Renal cortex interstitium (tissue), 15 donors: ENCODE measurements at places on chromosomes 4 and X. TPM values are rescaled to one million over a fixed set of nuclear protein-coding genes. Genes with fewer than 3 reads are reported as not detected.
A peak's percentile ranks its signal among the peaks of the same experiment; 100 is the strongest.

DNA sequence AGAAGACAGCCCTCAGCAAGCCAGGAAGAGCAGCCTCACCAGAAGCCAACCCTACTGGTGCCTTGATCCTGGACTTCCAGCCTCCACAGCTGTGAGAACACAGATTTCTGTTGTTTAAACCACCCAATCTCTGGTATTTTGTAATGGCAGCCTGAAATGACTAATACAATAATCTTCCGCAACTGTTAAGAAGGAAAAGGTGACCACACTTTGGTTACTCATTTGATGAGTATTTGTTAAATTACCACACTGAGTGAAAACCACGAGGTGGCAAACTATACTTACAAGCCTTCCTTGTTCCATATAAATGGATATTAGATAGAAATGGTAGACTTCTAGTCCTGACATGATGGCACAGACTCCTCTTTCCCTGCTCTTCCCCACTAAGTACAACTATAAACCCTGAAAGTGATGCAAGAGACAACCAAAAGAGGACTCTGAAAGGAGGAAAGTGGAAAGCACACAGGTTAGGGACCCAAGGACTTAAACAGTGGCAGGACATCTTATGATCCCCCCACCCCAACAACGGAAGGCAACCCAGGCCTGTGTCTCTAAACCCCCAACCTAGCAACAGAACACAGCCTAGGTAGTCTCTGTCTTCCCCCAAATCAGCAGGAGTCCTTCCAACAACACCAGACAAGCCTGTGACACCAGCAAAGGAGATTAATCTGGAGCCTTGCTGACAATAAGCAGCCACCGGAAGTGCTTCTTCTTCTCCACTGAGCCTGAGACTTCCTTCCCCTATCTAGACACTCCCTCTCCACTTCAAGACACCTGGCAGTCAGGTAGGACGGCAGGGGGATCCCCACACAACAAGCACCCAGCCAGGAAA lies 12.3 kb downstream of the ZNF182 start:
- DNase-seq: no peak

GRCh38 chr4:151458148-151458547 lies 49.2 kb downstream of the FHIP1A start:
- DNase-seq: no peak

DNA sequence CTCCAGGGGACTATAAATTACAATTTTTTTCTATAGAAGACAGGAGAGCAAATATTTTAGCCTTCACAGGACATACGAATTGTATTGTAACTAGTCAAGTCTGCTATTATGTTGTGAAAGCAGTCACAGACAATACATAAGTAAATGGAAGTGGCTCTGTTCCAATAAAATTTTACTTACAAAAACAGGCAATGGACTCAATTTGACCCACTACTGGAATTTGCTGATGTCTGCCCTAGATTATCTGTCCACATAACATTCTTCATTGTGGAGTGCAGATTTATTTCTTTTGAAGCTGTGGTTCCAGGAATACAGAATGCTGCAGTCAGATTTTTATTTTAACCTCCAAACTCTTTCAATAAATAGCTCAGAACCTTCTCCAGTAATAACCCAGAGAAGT lies 330.3 kb downstream of the PPP4R3C start:
- peak; percentile 30 for DNase-seq

DNA sequence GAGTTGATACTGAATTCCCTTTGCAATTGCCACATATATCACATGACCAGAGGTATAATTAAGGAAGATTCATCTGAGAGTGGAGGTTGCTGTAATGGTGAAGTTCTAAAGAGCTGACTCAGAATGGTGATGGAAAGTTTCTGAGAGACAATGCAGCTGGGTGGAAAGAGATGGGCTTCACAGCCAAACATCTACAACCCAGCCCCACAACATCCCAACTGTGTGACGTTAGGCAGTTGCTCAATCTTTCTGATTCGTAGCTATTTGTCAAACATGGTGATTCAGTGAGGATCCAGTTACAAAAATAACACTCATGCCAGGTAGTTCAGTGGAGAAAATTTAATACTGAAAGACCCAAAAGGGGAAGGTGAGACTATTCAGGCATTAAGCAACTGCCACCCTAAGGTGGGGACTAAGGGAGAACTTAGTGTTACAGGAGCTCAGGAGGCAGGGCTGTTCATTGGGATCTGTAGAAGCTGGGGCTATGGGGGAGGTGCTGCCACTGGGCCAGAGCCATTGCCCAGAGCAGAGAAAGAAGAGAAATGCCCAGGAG lies 6.9 kb upstream of the AFF1 start:
- no peak for DNase-seq

DNA sequence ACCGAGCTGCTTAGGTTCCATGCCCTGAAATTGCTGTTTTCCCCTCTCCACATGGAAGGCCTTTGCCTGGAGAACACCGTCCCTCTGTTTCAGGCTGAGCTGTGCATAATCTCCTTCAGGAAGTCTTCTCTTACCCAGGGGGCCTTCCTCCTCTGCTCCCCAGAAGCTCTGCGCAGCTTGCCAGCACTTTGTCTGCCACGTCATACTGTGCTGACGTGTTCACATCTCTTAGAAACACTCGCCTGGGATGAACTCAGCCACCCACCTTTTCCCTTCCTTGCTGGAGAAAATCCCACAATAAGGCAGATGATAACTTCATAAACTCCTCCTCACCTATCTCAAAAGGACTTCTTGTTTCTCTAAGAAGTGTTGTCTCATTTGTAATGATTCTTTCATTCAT lies 110.7 kb downstream of the ARHGAP10 start:
- DNase-seq: no peak

GRCh38 chr4:108795733-108796132 lies 32.9 kb upstream of the ETNPPL start:
- no peak for DNase-seq

- no peak for DNase-seq
Observed at GRCh38 chr4:145278341-145279121, 98.1 kb upstream of the OTUD4 start.

PLS3 gene
- 239 TPM for polyA plus RNA-seq

IL3RA gene
- polyA plus RNA-seq: 11.7 TPM
